ENCODE measurements at places on chromosomes 2 and 18.

DNA sequence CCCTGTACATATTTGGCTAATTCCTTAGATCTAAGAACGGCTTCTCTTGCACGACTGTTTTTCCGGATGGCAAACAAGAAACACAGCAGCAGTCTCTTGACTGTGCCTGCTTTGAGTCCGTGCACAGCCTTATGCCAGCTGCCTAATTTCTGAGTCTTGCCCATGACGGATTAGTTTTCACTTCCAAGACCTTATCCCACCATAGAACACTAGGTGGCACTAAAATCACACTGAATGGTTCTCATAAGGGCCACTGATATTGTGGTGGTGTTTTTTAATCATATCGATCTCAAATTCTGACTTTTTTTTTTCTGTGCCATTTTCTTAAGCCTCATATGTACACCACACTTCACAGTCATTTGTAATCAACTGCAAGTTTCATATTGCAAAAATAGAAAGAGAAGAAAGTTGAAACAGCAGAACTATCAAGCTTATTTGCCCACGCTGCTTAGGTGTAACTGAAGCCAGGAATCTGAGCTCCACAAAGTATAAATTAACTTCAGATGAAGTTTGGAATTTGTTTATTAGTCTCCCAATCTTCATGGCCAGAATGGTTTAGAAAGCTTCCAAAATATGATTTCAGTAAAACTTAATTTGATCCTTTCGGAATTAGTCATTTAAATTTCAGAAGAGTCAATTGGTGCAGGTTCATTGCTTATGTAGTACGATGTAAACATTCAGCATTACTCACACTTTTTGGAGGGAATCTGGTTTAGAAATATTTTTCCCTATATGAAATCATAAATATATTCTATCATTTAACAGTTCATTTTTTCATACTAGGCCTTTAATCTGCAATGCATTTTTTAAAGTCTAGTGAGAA, 45.5 kb upstream of the SCN7A start:
- peak; percentile 18 for DNase-seq
- H3K36me3 ChIP-seq = no peaks in the 10 kb centered on the region
- H3K27ac ChIP-seq = no peak overlapping the region
- H3K4me1 ChIP-seq = peaks cover 2% of the 10 kb centered on the region
- H3K4me3 ChIP-seq = no peak overlapping the region

DNA sequence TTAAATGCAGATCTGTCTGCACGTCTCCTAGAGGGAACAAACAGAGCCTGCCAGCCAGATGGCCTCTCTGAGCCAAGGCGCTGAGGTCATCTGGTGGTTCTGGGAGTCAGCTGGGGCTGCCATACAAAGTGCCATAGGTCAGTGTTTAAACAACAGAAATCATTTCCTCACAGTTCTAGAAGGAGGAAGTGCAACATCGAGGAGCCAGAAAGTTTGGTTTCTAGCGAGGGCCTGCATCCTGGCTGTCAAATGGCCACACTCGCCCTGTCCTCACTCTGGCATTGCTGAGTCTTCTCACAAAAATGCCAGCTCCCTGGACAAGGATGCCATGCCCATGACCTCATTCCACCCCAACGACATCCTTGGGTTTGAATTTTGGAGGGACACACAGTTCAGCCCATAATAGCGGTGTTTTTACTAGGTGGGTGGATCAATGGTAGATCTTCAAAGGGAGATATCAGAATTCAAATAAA, 59.6 kb downstream of the MYT1L start:
- no peak overlapping the region for H3K4me3 ChIP-seq
- DNase-seq = no peak
- H3K36me3 ChIP-seq = no peaks in the 10 kb centered on the region

DNA sequence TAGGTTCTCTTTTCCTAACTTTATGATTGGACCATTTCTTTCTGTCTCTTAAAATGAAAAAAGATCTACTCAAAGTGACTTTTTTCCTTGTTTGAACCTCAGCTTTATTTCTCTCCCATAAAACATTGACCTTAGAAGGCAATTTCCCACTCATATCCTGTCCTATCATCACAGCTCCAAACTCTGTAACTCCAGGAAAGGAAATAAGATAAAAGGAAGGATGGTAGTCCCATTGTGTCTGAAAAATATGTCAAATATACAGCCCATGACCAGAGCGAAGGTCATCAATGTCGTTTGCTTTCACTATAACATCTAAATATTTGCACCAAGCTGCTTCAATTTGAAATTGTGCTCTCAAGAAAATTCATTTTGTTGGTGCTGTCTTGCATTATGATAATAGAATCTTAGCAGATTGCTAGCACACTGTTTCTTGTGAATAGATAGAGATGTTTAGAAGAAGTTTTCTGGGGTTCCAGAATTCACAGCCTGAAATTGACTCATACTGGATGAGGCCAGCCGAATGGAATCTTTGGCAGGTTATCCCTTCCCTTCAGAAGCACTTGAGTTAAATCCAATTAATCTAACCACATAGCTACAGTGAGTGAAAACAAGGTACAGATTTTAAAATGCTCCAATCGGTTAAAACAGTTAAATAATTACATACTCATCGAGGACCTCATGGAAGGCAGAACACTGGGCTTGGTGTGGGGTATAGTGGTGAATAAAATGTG, 95.1 kb downstream of the CRIM1 start:
- H3K4me1 ChIP-seq = no peaks in the 10 kb centered on the region
- H3K4me3 ChIP-seq = no peak overlapping the region
- H3K27ac ChIP-seq = no peak overlapping the region
- H3K36me3 ChIP-seq = no peaks in the 10 kb centered on the region
- no peaks in the 10 kb centered on the region for H3K27me3 ChIP-seq

DNA sequence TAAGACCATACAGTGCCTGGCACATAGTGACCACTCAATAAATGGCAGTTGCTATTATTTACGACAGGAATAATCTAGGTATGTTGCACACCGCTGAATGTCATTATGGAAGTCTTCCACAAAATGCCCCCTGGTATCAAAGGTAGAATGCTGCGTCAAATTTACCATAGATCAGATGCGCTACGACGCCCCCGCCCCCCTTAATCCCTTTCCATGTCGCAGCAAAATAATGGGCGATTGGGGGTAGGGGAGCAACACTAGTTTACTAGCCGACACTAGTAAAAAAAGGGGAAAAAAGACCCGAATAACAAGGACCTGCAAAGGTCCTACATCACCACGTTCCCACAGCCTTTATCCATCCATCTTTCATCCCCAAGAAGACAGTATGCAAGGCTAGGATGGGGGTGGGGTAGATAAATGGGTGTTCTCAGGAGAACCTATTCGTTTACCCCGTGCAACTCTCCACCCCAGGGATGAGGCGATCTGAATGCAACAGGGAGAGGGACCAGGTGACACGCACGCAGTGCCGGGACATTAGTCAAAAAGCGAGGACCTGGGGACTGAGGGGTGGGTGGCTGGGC, 455 bp downstream of the PREPL start:
- H3K4me3 ChIP-seq = peak overlapping the region; percentile 89
- no peaks in the 10 kb centered on the region for H3K27me3 ChIP-seq
- H3K36me3 ChIP-seq = peaks cover 10% of the 10 kb centered on the region
- peak overlapping the region; percentile 100 for H3K27ac ChIP-seq

GRCh38 chr2:150046810-150047209, 440.7 kb downstream of the RND3 start:
- no peaks in the 10 kb centered on the region for H3K36me3 ChIP-seq
- no peak overlapping the region for H3K27ac ChIP-seq
- no peak for DNase-seq
- no peaks in the 10 kb centered on the region for H3K4me1 ChIP-seq
- no peaks in the 10 kb centered on the region for H3K27me3 ChIP-seq

DNA sequence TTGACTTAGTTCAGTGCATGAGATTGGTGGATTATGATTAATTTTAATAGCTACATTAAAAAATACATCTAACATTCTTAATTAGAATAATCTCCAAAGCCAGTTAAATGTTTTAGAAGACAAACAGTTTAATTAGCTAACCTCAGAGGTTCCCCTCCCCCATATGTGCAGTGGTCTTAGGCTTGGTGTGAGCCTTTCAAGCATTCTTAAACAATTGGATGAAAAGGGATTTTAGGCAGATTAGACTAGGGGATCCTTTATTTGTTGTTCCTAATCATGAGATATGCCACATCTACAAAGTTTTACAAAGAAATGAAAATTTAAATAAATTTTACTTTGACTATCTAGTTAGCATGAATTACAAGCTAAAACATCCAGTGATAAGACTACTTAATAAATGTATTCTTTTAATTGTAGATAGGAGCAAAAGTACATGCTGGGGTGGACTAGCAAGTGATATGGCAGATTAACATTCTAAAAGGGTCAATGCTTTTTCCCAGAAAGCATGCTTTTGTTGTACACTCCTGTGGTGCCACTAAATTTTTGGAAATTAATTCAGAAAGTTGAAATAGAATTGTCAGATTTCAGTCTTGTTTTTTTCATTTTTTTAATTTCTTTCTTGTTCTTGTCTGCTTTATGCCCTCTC, 42.7 kb upstream of the OTX1 start:
- no peak overlapping the region for H3K27ac ChIP-seq
- H3K27me3 ChIP-seq = no peaks in the 10 kb centered on the region
- H3K36me3 ChIP-seq = no peaks in the 10 kb centered on the region
- H3K4me3 ChIP-seq = no peak overlapping the region

- H3K27me3 ChIP-seq = peaks cover 27% of the 10 kb centered on the region
- H3K36me3 ChIP-seq = no peaks in the 10 kb centered on the region
- H3K4me3 ChIP-seq = no peak overlapping the region
- peaks cover 9% of the 10 kb centered on the region for H3K4me1 ChIP-seq
- no peak overlapping the region for H3K27ac ChIP-seq
- peak; percentile 19 for DNase-seq
Observed at GRCh38 chr18:59395226-59396175, 36.4 kb upstream of the LMAN1 start.

GRCh38 chr2:86785456-86785855, 5.3 kb downstream of the CD8A start:
- peak overlapping the region; percentile 96 for H3K4me3 ChIP-seq
- H3K27me3 ChIP-seq = no peaks in the 10 kb centered on the region
- peak overlapping the region; percentile 96 for H3K27ac ChIP-seq

DNA sequence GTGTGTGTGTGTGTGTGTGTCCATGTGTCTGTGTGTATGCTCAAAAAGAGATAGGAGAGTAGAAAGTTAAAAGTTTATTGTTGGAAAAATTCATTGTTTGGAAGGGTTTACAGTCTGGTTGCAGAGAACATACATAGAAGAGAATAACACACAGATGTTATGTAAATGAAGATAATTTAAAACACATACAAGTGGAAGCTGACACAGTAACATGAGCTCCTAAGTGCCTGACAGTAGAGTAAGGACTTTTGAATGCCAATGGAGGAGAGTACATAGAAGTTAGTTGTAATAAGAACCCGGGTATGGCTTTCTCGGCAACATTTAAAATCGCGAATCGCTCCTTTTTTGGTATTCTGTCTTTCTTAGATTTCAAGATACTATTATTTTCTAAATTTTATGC, 137.0 kb upstream of the FANCL start:
- H3K36me3 ChIP-seq = no peaks in the 10 kb centered on the region
- H3K4me3 ChIP-seq = no peak overlapping the region
- peaks cover 10% of the 10 kb centered on the region for H3K4me1 ChIP-seq
- H3K27me3 ChIP-seq = no peaks in the 10 kb centered on the region
- no peak overlapping the region for H3K27ac ChIP-seq

- peaks cover 33% of the 10 kb centered on the region for H3K4me1 ChIP-seq
- peaks cover 2% of the 10 kb centered on the region for H3K36me3 ChIP-seq
- no peak overlapping the region for H3K27ac ChIP-seq
Observed at GRCh38 chr2:55137024-55137958, 87.0 kb upstream of the RTN4 start.
